Stimulated activated CD8-positive, alpha-beta memory T cell treated with anti-CD3 and anti-CD28 coated beads, Interleukin-15, amount 100 ng/mL, for 48 hours (primary cell): ENCODE measurements at places on chromosomes 2 and 18.

DNA sequence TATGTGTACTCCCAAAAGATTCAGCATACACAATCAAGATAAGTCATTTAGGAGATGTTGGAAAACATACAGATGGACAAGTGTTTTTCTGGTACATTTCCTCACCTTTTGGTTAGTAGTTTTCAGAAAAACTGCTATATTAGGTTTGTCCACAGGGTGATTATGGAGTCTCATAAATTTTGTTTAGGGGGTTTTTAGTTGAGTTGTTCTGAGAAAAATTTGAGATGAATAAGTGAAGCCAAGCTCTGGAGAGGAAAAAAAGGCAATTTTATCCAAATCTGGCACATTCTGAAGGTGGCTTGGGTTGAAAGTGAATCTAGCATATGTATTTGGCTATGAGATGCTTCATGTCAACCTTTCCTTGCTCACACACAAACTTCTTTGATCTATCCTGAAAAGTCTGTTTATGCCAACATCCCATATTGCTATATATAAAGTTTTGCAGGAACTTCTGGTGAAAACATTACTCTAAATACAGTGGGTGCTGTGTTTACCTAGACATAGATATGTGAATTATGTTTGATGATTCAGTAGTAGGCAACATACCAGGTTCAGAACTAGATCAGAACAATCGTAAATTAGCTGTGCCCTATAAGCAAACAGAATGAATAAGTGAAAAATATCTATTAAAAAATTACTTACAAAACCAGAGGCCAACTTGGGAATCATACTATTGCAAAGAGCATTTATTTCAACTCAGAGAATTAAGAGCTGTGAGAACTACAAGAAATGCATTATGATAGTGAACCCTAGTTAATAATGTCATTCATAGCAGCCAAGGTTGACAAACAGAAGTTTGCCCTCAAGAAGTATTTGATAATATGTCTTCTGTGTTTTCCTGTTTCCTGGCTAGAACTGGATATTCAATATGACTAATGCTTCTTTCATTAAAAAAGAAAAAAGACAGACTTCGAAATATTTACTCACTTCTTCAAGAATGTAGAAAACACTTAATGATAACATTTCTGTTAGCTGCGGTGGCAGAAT is 552.0 kb downstream of the IRS1 start:
- no peak for DNase-seq

- no peak for DNase-seq
Observed at GRCh38 chr2:102141970-102142828, at the start of gene IL1R1. Gene IL1R1 (plus strand): TSS chr2:102142746. CDS start chr2:102157725, 14,979 bp downstream.

GRCh38 chr18:24397131-24397693 is 412 bp downstream of the OSBPL1A start:
- DNase-seq = no peak

- DNase-seq = no peak
Observed at GRCh38 chr2:28602751-28603639, 107.1 kb downstream of the PLB1 start.

GRCh38 chr2:13003500-13003899 is 286.8 kb downstream of the TRIB2 start:
- DNase-seq = no peak

GRCh38 chr2:179772346-179772745 is 89.1 kb downstream of the ZNF385B start:
- DNase-seq = no peak

DNA sequence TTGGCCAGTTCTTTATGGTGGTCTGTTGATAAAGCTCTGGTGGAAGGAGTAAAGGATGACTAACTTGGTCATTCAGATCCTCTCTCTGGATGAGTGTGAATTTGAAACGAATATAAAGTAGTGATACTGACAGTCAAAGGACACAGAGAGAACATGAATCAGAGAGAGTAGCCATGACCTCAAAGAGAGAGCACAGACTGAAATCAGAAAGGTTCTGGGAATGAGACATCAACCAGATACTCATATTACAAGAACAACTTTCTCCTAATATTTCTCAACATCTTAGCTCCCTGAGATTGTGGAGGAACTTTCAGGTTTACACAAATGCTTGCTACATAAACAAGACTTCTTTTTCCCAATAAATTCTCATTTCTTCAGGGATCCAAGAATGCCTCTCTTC is 849.1 kb upstream of the CHAC2 start:
- no peak for DNase-seq
